HuH-7 (cell line): ENCODE measurements at places on chromosomes 2 and 18.

DNA sequence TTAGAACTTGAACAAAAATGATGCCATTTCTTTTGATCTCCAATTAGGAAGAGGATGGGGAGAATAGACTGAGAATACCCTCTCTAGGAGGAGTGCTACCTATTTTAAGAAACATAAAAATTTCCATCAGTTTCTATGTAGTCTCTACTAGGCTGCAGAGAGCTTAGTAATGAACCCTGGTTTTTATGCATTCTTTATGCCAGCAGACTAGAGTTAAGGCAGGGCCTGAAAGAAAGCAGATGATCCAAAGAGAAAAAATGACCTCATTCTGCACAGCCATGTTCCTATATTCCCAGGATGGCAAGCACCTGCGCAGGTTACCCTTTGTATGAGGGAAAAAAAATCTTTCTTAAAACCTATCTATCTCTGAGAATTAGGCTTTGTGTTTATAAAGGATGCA lies 254.9 kb downstream of the RIT2 start:
- DNase-seq, result no peak

DNA sequence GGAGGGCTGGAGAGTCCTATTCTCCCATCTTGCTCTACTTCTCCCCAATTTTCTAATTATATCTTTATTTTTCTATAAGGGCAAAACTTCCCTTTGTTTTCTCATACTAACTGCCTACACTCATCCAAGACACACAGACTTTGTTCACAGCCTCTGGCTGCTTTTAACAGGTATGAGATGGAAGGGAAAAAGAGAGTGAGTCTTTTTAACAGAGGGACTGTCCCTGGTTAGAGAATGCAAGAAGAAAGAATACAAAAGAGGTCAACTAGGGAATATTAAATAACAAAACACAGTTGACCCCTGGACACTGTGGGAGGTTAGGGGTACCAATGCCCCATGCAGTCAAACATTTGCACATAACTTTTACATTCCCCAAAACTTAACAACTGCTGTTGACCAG lies 41.8 kb downstream of the SP100 start:
- DNase-seq, result no peak

DNA sequence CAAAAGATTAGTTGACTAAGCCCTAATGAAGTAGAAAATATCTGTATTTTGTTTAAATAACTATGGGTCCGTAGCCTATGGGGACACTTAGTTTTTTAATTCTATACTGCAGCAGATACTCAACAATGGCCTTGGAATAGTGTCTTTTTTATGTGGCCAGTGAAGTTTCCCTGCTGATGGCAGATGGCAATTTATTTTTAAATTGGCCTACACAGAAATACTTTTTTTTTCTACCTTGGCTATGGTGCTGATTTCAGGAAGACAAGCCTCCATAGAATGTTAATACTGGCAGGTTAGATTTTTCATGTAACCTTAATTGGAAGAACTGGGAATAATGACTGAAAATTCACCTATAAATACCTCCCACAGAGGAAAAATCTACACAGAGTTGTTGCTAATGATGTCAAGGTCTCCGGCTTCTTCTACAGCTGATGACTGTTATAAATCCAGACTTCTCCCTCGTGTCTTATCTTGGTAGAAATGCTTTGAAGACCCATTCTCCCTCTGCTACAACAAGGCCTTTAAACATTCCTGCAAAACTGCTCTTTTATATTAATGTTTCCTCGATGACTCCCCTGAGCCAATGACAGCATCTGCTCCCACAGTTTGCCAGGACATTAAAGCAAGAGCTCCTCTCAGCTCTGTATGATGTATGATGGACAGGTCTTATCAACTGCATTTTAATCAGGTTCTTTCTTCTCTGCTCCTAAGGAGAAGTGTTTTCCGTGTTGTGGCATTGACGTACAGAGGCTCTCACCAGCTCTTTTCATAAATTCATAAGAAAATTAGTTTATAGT lies 29.1 kb upstream of the FAM98A start:
- no peak for DNase-seq

DNA sequence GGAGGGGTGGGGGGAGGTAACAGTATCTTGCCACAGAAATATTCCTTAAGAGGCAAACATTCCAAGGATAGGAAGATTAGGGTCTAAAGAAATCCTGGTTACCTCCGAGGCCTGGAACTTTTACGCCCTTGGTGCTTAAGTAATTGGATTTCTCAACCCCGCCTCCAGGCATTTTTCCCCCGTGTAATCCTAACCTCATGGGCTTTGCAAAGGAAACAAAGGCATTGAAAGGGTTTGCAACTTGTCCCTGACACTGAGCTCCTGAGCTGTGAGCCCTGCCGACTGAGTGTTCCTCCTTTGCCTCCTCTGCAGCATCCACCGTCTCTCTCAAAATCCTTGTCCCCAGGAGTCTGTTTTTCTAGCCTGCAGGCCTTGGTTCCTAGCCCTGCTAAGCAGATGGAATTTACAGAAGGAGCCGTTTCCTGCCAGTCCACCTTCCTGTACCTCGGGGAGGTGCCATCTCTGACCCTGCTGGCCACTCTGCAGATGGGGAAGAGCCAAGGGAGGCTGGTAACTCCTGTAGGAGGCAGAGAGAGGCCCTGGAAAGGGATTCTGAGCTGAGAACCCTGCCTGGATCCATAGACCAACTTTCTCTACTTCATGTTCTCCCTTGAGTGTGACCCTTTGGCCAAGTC lies 24.2 kb downstream of the TET3 start:
- no peak for DNase-seq

- DNase-seq, result no peak
These were observed 297.7 kb downstream of the SATB2 start for GRCh38 chr2:199160081-199160480.
